ENCODE measurements at places on chromosomes 11 and 22.

- no peak for DNase-seq
Measured at GRCh38 chr11:34270711-34271110, 87.1 kb downstream of the ABTB2 start.

DNA sequence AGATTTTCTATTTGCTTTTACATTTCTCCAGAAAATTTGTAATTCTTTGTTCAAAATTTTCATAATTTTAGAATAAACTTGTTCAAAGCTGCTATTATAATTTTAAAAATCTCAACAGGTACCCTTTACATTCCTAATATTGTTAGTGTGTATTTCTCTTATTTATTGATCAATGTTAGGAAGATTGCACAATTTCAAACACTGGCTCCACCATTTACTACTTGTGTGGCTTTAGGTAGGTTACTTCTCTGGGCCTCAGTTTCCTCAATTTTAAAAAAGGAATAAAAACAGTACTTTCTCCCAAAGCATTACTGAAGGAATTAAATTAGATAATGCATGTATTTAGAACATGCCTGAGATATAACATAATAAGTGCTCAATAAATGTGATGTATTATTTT lies 180.2 kb downstream of the SBF2 start:
- no peak for DNase-seq

GRCh38 chr22:36884349-36885158 lies 23.7 kb downstream of the NCF4 start:
- DNase-seq = no peak

GRCh38 chr11:88631497-88631896 lies 294.0 kb upstream of the CTSC start:
- DNase-seq = no peak

DNA sequence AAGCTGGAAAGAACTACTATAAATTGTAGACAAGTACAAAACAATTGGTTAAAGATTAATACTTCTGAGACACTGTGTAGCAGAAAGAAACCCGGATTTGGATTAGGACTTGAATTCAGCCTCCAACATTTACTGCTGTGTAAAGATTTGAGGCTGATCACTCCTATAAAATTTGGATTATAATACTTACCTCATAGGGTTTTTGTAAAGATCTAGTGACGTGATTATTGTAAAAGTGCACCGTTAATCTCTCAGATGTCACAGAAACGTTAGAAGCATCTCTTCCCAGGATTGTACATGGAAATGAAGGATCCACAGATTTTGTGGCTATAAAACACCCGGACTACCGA lies 323 bp upstream of the HIKESHI start:
- no peak for DNase-seq

DNA sequence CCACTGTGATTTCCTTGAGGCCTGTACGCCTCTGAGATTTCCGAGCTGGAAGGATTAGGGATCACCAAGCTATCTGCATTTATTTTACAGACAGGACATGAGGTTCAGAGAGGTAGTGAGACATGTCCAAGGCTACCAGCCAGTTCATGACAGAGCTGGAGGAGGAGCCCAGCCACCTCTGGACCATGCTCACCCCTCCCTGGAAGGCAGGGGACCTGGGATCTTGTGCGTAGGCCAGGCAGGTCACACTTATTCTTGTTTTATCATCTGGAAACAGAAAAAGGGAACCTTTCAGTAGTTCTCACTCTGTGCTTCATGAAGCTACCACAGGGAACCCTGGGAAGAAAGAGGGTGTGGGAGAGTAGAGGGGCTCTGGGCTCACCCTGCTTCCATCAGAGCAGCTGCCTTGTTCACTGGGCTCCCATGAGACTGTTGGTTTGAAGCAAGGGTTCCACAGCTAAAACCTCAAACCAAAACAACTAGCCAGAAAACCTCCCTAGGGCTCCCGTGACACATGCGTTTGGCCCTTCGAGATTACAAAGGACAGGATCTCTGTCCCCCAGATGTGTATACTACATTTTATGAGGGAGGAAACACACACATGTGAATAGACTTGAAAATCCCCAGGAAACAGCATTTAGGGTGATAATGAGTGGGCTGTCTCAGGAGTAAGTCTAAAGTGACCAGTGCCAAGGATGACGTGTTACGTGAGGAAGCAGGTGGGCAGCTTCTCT lies 106.4 kb downstream of the DSCAML1 start:
- DNase-seq = no peak

DNA sequence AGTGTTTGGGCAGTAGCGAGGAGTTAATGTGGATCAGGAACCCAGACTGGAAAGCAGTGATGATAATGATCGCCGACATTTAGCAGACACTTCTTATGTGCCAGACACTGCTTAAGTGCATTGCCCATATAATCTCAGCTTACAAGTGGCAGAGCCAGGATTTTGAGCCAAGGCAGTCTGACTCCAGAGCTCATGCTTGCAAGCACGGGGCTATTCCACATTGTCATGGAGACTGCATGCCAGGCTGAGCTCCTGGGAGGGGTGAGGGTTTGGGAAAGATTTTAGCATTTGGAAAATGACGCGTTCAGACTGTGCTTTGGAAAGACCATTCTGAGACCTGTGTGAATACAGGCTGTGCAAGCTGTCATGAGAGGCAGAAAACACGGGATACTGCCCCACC lies 302.7 kb downstream of the DDX10 start:
- no peak for DNase-seq

DNA sequence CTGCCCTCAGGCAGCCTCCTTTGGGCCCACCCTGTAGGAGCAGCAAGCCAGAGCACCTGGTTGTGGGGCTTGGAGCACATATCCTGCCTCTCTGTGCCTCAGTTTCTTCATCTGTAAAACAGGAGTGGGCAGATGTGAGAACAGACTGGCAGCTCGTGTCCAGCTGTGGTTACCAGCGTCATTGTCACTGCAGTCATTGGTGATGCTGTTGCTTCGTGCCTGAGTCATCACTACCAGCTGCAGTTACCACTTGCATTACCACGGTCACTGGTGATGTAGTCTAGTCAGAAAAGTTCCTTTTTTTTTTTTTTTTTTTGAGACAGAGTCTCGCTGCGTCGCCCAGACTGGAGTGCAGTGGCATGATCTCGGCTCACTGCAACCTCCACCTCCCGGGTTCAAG lies 20.4 kb downstream of the RSPH14 start:
- no peak for DNase-seq

- DNase-seq = no peak
Measured at GRCh38 chr11:94332814-94333213, 28.4 kb downstream of the IZUMO1R start.

GRCh38 chr22:19820880-19821522 lies 33.7 kb downstream of the GNB1L start:
- DNase-seq = no peak

DNA sequence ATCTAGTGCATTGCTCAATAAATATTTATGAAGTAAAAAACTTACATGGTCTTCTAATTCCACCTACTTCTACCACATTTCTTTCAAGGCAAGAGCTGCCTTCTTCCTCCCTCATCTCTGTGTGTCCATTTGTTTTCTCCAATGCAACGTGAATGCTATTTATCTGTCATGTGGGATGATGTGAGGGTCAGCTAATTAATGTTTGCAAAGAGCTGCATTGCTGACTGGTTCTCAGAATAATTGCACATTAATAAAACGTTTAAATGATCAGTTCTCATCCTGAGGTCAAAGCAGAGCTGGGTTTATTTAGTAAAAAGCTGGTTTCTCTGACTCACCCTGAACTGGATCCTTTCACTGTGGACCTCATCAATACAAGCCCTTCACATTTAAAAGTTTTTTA lies 8.7 kb downstream of the TENM4 start:
- DNase-seq = no peak

DNA sequence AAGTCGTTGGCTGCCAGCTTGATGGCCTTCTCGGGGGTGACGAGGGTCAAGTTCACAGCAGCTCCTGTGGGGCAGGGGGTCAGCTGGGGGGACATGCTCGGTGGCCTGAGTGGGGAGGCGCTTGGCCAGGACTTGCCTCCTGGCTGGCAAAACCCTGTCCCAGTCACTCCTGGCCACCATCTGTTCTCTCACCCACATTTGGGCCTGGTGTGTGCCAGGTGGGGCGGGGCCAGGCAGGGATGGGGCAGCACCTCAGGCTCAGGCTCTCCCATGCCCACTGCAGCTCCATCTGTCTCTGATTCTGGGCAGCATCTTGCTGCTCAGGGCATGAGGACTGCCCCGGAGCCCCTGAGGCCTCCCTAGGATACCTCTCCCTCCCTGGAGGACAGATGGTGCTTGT lies 3.7 kb upstream of the CEND1 start:
- DNase-seq = no peak

DNA sequence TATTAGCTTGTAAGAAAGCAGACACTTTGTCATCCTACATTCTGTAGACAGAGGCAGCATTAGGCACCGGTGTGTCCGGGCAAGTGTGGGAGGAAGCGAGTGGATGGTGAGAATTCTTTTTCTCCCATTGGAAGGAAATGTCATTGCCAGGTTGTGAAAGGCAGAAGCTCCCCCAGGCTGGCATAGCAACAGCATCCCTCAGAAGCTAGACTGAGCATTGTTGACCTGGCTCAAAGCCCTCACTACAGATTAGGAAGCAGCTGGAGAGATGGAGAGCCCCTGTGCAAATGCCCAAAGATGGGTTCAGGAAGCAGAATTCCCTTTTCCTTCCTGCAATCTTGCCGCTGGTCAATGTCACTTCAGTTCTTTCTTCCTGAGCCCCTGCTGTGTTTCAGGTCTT lies 1299.3 kb downstream of the TBC1D22A start:
- no peak for DNase-seq

GRCh38 chr11:468493-468892 lies 18.4 kb downstream of the PTDSS2 start:
- DNase-seq = no peak

GRCh38 chr11:82909015-82909640 lies 7.6 kb downstream of the DDIAS start:
- DNase-seq = no peak

DNA sequence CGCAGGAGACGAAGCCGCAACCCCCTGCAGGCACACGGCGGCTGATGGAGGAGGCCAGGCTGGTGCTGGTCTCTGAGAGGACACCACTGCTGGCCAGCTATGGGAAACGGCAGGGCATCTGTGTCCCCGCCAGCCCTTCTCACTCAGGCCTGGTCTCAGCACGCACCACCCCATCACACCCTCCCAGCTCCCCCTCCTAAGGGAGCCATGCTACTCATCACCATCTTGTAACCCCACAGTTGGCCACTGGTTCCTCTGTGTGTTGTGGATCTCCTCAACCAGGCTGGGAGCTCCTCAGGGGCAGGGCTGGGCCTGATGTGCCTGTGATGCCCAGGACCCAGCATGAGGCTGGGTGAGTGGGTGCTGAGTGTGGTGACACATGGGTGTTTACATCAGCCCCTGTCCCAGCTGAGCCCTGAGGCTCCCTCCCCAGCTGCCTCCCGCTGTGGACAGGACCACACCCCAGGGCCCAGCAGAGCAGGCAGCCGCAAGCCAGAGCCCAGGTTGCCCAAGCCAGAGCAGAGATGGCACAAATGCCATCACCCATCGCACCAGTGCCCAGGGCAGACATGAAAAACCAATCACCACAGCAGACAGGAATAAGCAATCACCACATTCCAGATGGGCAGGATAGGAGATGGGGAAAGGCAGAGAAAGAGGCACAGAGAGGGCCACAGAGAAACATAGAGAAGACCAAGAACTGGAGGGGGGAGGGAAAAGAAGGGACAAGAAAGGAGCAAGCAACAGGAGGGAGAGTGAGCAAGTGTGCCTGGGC lies 8.2 kb downstream of the ARVCF start:
- no peak for DNase-seq

GRCh38 chr11:116179401-116179800 lies 593.4 kb downstream of the BUD13 start:
- peak; percentile 27 for DNase-seq

GRCh38 chr22:30025221-30025620 lies 55.0 kb upstream of the HORMAD2 start:
- DNase-seq = no peak

DNA sequence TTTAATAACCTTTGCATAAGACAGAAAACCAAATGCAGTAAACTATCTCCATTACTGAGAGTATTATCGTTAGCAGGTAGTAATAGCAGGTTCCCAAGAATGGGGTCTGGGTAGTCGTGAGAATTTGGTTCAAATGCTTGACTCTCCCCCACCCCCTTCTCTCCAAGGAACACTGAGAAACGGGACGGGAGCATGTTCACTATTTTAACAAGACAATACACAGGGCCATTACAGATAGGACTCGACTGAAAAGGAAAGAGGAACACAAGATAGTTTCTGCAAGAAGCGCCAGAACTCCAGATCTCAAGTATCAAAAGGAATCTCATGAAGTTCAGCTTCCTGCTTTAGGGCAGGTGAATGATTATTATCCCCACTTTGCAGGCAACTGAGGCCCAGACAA lies 27.0 kb downstream of the KMT5B start:
- no peak for DNase-seq

GRCh38 chr11:69799582-69799981 lies 19.6 kb downstream of the FGF3 start:
- peak; percentile 73 for DNase-seq

DNA sequence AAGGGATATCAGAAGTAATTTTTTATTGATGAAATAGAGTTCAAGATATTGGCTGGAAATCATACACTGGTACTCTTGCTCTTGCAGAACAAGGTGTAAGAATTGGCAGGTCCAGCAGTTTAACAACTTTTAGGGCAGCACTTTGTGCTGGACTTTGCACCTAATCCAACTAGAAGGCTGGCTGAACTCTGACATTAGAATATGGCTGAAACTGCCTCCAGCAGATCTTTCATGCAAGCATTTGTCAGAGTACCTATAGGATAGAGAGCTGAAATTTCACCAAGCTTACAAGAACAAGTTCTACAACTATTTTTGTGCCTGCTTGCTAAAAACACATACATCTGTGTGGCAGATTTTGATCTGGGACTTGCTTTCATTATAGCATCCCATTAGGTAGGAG lies 17.2 kb downstream of the HPS5 start:
- peak; percentile 21 for DNase-seq

GRCh38 chr22:29320546-29320945 lies 5.0 kb upstream of the RASL10A start:
- peak; percentile 31 for DNase-seq

GRCh38 chr11:125933030-125933813 lies 12.6 kb upstream of the VSIG10L2 start:
- no peak for DNase-seq

DNA sequence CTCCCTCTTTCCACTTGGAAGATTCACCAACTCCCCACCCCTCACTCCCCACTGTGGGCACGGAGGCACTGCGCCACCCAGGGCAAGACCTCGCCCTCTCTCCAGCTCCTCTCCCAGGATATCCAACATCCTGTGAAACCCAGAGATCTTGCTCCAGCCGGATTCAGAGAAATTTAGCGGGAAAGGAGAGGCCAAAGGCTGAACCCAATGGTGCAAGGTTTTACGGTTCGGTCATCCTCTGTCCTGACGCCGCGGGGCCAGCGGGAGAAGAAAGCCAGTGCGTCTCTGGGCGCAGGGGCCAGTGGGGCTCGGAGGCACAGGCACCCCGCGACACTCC lies 397 bp upstream of the CD44 start:
- peak; percentile 18 for DNase-seq

DNA sequence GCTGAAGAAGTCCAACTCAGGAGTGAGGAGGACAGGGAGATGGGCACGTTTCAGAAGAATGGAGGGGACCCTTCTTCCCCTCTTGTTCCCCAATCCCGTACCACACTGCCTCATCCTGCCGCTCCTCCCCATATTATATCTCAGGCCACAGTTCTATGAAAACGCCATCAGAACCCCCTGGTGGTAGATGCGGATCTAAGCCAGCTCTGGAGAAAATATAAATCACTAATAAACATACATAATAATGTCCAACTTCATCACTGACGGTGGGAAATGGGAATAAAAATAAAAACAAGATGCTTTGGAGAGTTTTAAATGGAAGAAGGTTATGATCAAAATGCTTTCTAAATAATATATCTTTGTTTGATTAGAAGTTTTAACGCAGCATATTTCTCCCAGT lies 400.3 kb downstream of the CADM1 start:
- DNase-seq = no peak

GRCh38 chr11:85582111-85582510 lies 45.0 kb downstream of the DLG2 start:
- no peak for DNase-seq

Data from Caco-2 (cell line).